ENCODE measurements at places on chromosomes 1 and 21.

DNA sequence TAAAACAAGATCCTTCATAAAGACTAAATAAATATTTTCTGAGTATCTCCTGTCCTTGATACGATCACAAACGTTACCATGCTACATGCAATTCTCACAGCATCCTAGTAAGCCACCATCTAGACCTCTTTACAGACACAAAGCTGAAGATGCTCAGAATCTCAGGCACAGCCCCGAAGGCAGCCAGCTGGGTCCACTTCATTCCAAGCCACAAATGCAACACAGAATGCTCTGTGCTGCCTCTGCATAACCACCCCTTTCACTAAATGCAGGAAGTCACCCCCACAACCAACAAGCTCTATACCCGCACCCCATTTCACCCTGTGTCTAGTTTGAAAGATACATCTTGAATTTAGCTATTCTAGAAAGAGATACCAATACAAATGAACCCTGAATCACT is 12.9 kb downstream of the RCAN1 start:
- DNase-seq: no peak

DNA sequence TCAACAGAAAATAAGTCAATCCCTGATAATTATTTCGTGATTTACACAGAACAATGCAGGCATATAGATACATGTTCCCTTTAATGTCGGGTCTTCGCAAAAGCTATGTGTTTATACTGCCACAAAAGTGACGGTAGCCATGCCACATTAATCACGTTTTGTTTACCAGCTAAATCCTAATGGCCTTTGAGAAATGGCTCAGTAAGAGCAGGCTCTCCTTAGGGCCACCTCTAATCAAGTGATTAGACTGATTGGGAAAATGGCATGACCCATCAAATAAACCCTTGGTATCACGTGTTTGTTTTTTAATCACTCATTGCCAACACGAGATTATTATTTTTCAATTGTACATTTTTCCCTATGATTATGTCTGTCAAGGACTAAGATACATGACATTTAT is 102.0 kb upstream of the USP25 start:
- no peak for DNase-seq

DNA sequence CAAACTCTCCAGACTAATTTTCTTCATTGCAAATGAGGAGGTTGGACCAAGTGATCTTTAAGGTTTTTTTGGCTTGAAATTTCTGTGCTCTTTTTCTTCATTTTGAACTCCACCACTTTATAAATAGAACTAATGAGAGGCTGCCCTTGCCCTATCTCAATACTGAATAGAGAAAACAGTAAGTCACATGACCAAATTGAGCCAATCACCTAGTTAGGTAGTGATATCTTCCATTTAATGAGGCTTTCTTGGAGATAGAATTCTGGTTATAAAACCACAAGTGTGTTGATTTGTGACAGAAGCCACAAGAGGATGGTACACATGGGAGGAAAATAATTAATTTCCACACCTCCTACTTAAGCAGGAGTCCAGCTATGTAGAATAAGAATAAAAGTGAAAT is 263.4 kb upstream of the SNX7 start:
- DNase-seq: no peak

DNA sequence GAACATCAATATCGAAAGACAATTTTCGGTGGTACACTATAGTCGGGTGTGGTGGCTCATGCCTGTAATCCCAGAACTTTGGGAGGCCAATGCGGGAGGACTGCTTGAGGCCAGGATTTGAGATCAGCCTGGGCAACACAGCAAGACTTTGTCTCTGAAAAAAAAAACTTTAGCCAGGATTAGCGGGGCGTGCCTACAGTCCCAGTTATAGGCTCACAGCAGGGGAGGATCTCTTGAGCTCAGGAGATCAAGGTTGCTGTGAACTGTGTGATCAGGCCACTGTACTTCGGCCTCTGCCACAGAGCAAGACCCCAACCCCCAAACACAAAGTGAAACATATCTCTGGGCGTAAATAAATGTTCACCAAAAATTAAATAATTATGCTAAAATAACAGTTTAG is 1.6 kb downstream of the TADA1 start:
- DNase-seq: no peak

DNA sequence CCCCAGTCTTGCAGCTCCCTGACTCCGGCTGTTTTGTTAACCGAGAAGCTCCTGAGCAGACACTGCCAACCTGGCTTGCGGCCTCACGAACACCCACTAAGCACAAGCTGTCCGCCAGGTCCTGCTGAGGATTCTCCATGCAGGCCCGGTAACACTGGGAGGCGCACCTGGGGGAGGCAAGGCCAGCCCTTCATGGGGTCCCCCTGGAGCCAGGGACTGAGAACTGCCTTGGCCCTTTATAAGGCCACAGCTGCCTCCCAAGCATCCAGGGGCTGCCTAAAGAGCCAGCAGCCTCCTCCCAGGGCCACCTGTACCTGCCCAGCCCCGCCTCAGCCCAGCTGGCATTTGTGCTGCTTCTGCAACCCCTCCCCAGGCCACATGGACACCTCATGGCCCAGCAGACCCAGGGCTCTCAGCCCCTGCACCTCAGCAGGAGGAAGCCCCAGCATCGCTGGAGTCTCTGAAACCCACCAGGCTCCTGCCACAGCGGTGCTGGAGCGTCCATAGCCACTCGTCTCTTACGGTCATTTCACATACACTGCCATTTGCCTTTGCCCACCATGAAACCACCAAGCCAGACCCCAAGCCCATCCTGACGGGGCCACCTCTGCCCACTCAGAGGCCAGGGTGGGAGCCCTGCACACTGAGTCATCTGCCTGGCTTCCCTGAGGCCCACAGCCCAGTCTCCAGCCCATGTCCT is 82.5 kb downstream of the NPHP4 start:
- DNase-seq: no peak
